SK-N-DZ (cell line): ENCODE measurements at places on chromosomes 16 and 17.

GRCh38 chr17:75191584-75191983, 8.8 kb upstream of the SUMO2 start:
- peak; percentile 35 for DNase-seq

GRCh38 chr16:9429646-9430330, 338.3 kb downstream of the HAPSTR1 start:
- no peak for DNase-seq

DNA sequence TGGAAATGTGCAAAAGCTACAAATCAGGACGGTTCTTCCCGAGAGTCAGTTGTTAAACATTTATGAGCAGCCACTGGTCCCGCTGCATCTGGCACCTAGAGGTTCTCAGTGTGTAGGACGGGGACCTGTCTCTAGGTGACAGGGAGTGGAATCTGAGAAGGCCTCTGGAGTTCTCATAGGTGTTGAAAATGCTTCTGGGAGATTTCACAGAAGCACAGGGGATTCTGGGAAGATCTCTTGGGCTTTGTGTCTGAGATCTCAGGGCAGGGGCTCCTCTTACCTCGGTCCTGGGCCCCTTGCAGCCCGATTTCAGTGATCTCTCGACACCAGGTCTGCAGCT, 8.9 kb downstream of the ALOX15 start:
- DNase-seq: peak; percentile 41

DNA sequence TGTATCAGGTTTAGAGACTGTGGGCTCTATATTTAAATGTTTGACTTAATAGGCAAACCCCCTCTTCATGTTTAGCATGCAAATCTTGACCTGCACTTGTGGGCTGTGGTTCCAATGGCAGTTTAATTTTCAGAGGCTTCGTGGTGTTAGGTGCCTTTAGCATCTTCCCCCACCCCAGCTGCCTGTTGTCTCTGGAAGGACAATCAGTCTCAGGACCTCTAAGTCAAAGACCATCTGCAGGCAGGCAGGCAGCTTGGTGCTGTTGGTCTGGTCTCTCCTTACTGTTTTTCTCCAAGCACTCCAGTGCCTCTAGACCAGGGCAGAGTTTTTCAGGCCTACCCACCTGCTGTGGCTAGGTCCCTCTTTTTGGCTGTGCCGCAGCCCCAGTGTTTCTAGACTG, 990.4 kb downstream of the CDH11 start:
- DNase-seq: no peak

DNA sequence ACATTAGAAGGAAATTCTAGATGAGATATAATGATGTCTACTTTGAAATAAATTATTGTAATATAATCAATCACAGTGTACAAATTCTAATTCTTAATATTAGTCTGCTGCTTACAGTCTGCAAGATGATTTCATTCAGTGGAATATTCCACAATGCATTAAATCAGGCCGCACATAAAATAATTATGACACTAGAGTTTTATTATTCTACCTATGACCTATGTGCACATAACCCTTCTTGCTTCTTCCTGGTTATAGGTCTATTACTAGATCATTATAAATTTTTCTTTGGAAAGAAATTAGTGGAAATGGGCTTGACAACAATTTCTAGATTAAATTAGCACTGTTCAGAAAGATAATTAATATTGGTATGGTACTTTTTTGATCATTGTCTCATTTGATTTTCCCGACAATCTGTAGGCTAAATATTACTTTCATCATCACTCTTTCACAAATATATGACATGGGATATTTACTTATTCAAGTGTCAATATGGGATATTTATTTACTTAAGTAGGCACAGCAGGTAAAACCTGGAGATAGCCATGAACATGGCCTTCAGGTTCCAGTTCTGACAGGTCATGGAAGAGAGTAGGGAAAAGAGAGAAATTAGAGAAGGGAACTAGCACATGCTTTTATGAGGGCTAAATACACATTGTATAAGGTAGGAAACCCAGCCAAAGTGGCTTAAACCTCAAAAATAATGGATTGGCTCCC, 476.4 kb downstream of the TOX3 start:
- DNase-seq: no peak

DNA sequence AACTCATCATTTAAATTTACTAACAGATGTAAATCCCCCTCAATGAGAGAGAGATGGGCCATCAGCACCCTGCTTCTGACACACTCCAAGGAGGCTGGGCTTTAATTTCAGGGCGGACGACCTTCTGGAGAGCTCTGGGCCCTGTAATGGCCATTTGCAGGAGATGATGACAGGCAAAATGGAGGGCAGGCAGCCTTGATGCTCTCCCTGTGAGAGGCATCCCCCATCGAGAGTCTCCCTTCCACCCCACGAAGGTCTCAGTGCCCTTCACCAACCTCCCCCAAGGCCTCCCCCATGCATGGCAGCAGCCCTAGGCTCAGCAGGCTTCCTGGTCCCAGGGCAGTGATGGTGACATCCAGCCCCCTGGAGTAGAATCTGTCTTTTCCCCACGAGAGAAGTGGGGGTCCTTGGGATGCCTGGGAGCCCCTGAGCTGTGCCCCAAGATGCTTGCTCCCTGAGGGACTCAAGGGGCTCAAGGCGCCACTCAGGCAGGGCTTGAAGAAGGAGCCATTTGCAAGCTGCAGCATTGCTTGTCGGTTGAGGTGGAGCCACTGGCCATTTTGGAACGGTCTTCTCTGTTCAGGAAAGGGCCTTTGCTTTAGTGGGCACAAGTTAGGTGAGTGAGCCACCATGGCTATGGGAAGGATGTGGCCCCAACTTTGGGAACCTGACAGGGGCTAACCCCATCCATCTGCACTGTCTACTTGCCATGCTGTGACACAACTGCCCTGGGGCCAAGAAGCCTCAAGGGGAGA, 82.6 kb downstream of the C16orf78 start:
- DNase-seq: no peak

DNA sequence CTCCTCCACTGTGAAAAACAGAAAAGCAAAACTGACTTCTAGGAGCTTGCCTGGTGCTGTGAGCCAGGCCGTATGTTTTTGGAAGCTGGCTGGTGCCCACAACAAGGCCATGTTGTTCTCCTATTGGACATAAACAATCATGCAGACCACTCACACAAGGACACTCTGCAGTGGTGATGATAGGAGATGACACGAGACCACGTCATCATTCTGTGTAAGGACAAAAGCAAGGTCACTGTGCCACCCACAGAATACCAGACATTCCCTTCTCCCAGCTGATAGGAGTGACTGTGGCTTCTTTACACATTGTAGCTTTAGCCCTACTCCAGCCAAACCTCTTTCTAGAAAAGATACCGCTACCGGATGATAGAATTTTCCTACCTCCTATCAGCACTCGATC, 47.7 kb upstream of the LCMT1 start:
- DNase-seq: no peak

GRCh38 chr16:84286578-84287240, 8.0 kb upstream of the WFDC1 start:
- DNase-seq: no peak

- DNase-seq: no peak
Measured at GRCh38 chr16:64730261-64730660, 391.6 kb downstream of the CDH11 start.

GRCh38 chr16:48231727-48232492, 12.2 kb upstream of the LONP2 start:
- no peak for DNase-seq

GRCh38 chr17:63132459-63132911, 166.4 kb downstream of the TANC2 start:
- DNase-seq: no peak

GRCh38 chr17:33118391-33119075, 126.9 kb downstream of the SPACA3 start:
- DNase-seq: no peak

GRCh38 chr17:6187836-6188235, 117.7 kb downstream of the WSCD1 start:
- DNase-seq: no peak

DNA sequence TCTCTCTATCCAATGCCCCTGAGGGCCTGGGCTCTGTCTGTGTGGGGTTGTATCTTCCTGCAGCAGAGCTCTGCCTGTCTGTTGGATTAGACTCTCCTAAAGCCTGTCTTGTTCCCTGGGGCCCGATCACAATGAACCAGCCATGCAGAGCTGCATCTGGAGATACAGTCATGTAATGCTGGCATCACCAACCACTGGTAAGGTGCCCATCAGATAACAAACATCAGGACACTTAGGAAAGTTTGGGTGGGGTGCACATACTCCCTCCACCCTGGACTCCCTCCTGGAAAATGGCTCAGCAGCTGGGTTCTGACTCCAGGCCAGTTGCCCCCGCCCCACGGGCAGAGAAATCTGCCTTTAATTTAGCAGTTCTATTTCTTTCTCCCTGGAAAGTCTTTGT, 61.3 kb upstream of the BRD7 start:
- no peak for DNase-seq

DNA sequence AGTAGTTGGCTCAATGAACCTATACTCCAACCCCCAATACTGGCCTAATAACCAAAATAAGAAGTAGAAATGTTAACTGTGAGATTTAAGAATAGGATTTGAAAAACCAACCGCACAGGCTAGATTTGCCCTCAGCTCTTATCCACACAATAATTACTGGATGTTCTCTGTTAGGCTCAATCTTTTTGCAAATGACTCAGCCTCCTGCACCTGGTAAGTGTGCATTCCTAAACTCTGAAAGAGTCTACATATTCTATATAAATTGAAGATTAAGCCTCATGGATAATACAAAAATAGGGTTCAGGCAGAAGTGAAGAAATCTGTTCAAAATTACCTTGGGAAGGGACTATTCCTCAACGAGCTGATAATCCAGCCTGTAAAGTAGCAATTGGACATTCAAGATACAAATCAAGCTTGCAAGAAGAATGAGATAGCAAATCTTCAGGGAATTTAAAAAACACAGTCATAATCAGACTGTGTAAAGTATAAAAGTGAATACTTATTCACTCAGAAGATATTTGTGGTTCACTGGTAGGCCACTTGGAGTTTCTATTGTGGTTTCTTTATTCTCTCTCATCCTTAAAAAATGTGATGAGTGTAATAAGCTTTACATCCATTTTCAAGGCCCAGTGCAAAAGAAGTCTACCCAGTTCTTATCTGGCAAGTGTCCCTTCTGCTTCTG, 931.9 kb upstream of the SOX9 start:
- no peak for DNase-seq

GRCh38 chr17:80426671-80427326, 11.8 kb downstream of the ENDOV start:
- peak; percentile 79 for DNase-seq

DNA sequence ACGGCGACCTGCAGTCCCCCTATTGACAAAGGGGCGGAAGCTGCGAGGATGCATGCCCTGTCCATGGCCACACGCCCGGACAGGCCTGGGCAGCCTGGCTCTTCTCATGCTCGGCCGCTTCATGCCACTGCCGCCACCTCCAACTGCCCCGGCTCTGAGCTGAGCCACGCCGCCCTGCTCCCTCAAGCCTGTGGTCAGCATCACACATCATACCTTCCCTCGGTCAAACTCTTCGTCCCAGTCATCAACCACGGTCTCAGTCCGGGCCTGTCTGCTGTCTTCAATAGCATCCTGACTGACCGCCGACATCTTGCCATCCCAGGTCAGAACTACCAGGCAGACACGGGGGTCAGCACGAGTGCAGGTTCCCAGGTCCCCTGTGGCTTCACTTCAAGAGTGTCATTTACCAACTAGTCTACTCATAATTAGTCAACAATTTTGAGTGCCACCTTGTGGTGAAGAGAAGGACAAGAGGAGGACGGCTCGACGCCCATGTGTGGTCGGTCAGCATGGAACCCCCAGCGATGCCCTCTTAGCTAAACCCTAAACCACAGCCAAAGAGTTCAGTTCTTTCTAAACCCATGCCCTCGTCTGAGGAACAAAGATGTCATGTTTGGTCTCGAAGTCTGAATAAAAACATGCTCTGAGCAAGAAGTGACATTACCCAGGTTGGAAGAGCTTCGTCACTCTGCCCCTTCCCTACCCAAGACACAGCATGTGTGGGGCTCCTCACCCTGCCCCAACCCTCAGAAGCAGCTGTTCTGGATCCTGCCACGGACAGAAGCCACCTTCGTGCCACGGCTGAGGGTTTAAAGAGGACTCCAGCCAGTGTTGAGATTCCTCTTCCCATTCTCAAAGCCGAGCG, 16.9 kb upstream of the CYTH1 start:
- no peak for DNase-seq

GRCh38 chr17:64041912-64042311, 21.5 kb upstream of the ICAM2 start:
- no peak for DNase-seq
